Large intestine (tissue), 12 donors: ENCODE measurements at places on chromosomes 4 and X. TPM values are rescaled to one million over a fixed set of nuclear protein-coding genes. Genes with fewer than 3 reads are reported as not detected.

Gene IL2
- polyA plus RNA-seq = 0.24 TPM

Gene INTS6L
- polyA plus RNA-seq = 13.8 TPM

Gene FGF2
- polyA plus RNA-seq = 3.0 TPM

Gene ATP2B3
- polyA plus RNA-seq = 1.6 TPM

Gene SOWAHB
- polyA plus RNA-seq = 3.9 TPM

Gene ATP8A1
- 58.8 TPM for polyA plus RNA-seq

Gene PRSS48
- not detected for polyA plus RNA-seq

Gene LYAR
- 16.8 TPM for polyA plus RNA-seq

Gene ZNF157
- 0.27 TPM for polyA plus RNA-seq

Gene IL21
- polyA plus RNA-seq = not detected

Gene LRAT
- 1.6 TPM for polyA plus RNA-seq

Gene ADH6
- polyA plus RNA-seq = 2.8 TPM

Gene MAP7D3
- polyA plus RNA-seq = 5.5 TPM

Gene AREG
- 4.6 TPM for polyA plus RNA-seq

Gene GPC3
- 75.8 TPM for polyA plus RNA-seq

Gene APLN
- 2.5 TPM for polyA plus RNA-seq

Gene NUDT10
- polyA plus RNA-seq = 4.6 TPM

Gene SFRP2
- 3.5 TPM for polyA plus RNA-seq

Gene TLR6
- polyA plus RNA-seq = 1.6 TPM

Gene CYTL1
- 6.7 TPM for polyA plus RNA-seq

Gene KIAA1210
- polyA plus RNA-seq = 0.03 TPM

Gene PABPC1L2A
- 0.06 TPM for polyA plus RNA-seq

Gene GPR78
- 0.09 TPM for polyA plus RNA-seq

Gene IL1RAPL1
- polyA plus RNA-seq = 0.34 TPM

Gene GLRA2
- polyA plus RNA-seq = 1.0 TPM

Gene MAOB
- polyA plus RNA-seq = 130 TPM

Gene FGFR3
- polyA plus RNA-seq = 228 TPM

Gene SSX3
- polyA plus RNA-seq = not detected

Gene PROM1
- polyA plus RNA-seq = 22.5 TPM

Gene SMIM9
- polyA plus RNA-seq = not detected

Gene DCAF12L2
- 0.57 TPM for polyA plus RNA-seq

Gene TLR7
- 1.4 TPM for polyA plus RNA-seq

Gene EDA
- polyA plus RNA-seq = 25.1 TPM

Gene TRO
- polyA plus RNA-seq = 33.0 TPM

Gene NPNT
- 163 TPM for polyA plus RNA-seq

Gene APELA
- polyA plus RNA-seq = 2.3 TPM

Gene HTRA3
- 15.5 TPM for polyA plus RNA-seq

Gene TRIM2
- 105 TPM for polyA plus RNA-seq

Gene ABCD1
- polyA plus RNA-seq = 13.4 TPM

Gene TBCK
- 29.0 TPM for polyA plus RNA-seq

Gene CXorf38
- polyA plus RNA-seq = 11.5 TPM

Gene NLRP2B
- 0.03 TPM for polyA plus RNA-seq
